Smooth muscle cell of trachea (primary cell): ENCODE measurements at places on chromosomes 2 and 18. TPM values are rescaled to one million over a fixed set of nuclear protein-coding genes. Genes with fewer than 3 reads are reported as not detected.

The KCNG2 gene
- total RNA-seq: 0.73 and 3.3 TPM in 2 replicates

The ASB1 gene
- 33.5 and 33.9 TPM in 2 replicates for total RNA-seq

The PDCD1 gene
- not detected in 2 replicates for total RNA-seq

The SERPINB10 gene
- total RNA-seq: not detected in 2 replicates

The SULT1C4 gene
- total RNA-seq: under 0.01 TPM in 1 of 2 replicates, not detected in the other

The CREG2 gene
- total RNA-seq: 0.44 and 0.83 TPM in 2 replicates

The BMP10 gene
- not detected in 2 replicates for total RNA-seq

The RNF125 gene
- 1.2 and 1.5 TPM in 2 replicates for total RNA-seq

The FHOD3 gene
- 18.8 and 22.3 TPM in 2 replicates for total RNA-seq

The TPRKB gene
- total RNA-seq: 8.1 and 41.6 TPM in 2 replicates

The UGT1A3 gene
- total RNA-seq: not detected in 2 replicates

The GALNT5 gene
- total RNA-seq: 62.3 and 81.0 TPM in 2 replicates

The ASB18 gene
- not detected in 2 replicates for total RNA-seq

The CYS1 gene
- total RNA-seq: 2.0 and 7.3 TPM in 2 replicates

The ZNF236 gene
- total RNA-seq: 10.6 and 14.0 TPM in 2 replicates

The ERFE gene
- 3.6 and 4.2 TPM in 2 replicates for total RNA-seq

The DCC gene
- 0.17 and 2.5 TPM in 2 replicates for total RNA-seq

The RAB17 gene
- 0.83 TPM in 1 of 2 replicates, not detected in the other for total RNA-seq

The COLEC11 gene
- 0.44 TPM in 1 of 2 replicates, not detected in the other for total RNA-seq

The CCDC102B gene
- total RNA-seq: 18.2 and 51.8 TPM in 2 replicates

The TTR gene
- total RNA-seq: not detected in 2 replicates

The R3HDM1 gene
- 6.3 and 18.6 TPM in 2 replicates for total RNA-seq

The TXNDC2 gene
- under 0.01 TPM in 2 replicates for total RNA-seq

The ZNF385B gene
- total RNA-seq: not detected in 2 replicates

The AGXT gene
- not detected in 2 replicates for total RNA-seq

The DIS3L2 gene
- 14.7 and 28.1 TPM in 2 replicates for total RNA-seq

The BIN1 gene
- total RNA-seq: 40.4 and 96.4 TPM in 2 replicates

The CASP8 gene
- total RNA-seq: 22.0 and 37.1 TPM in 2 replicates

The FNDC4 gene
- 21.7 and 34.7 TPM in 2 replicates for total RNA-seq

The RNF181 gene
- 160 and 253 TPM in 2 replicates for total RNA-seq

The DTNA gene
- total RNA-seq: 17.5 and 30.1 TPM in 2 replicates

The CROCC2 gene
- total RNA-seq: 0.50 and 1.0 TPM in 2 replicates

The ADRA2B gene
- total RNA-seq: not detected in 2 replicates

The THSD7B gene
- 0.33 TPM in 1 of 2 replicates, not detected in the other for total RNA-seq

The VWC2L gene
- total RNA-seq: not detected in 2 replicates

The GALR1 gene
- under 0.01 TPM in 1 of 2 replicates, not detected in the other for total RNA-seq

The PDE11A gene
- not detected in 2 replicates for total RNA-seq

The ERICH2 gene
- 0.33 TPM in 1 of 2 replicates, not detected in the other for total RNA-seq

The TSHZ1 gene
- total RNA-seq: 4.8 and 5.8 TPM in 2 replicates

The GRHL1 gene
- total RNA-seq: 0.58 and 0.66 TPM in 2 replicates

The C2orf66 gene
- 0.17 and 0.29 TPM in 2 replicates for total RNA-seq

The AP1S3 gene
- total RNA-seq: 2.6 and 4.4 TPM in 2 replicates

The DLGAP1 gene
- total RNA-seq: 0.17 and 3.1 TPM in 2 replicates

The CNDP1 gene
- total RNA-seq: not detected in 2 replicates

The RPRD1A gene
- 32.1 and 39.4 TPM in 2 replicates for total RNA-seq

The OTX1 gene
- 0.29 and 0.33 TPM in 2 replicates for total RNA-seq

The GAL3ST2 gene
- 0.15 TPM in 1 of 2 replicates, not detected in the other for total RNA-seq

The LRP1B gene
- not detected in 2 replicates for total RNA-seq
